ENCODE measurements at places on chromosomes 16 and 17.

DNA sequence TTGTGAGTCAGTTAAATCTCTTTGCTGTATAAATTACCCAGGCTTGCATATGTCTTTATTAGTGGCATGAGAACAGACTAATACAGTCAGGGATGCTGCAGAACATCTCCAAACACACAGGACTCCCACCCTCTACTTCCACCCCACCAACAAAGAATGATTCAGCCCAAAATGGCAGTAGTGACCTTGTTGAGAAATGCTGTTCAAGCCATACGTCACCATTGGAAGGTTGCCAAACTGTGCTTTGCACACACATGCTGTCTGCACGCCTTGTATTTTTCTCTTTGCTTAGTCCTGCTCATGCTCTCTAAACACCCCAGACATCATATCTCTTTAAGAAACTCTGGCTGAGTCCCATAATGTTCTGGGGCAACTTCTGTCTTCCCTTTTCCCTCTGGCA is 589.6 kb downstream of the WWOX start:
- DNase-seq, result peak; percentile 17

GRCh38 chr16:23245268-23245667 is 56.8 kb upstream of the SCNN1B start:
- no peak for DNase-seq

- no peak for DNase-seq
Observed at GRCh38 chr17:78172249-78173051, 4.1 kb downstream of the SYNGR2 start.

- no peak for DNase-seq
Observed at GRCh38 chr16:85309656-85310587, 197.7 kb upstream of the CIBAR2 start.

GRCh38 chr16:50311891-50312501 is 45.6 kb downstream of the ADCY7 start:
- no peak for DNase-seq

- no peak for DNase-seq
Observed at GRCh38 chr16:17301184-17301583, 169.6 kb downstream of the XYLT1 start.

DNA sequence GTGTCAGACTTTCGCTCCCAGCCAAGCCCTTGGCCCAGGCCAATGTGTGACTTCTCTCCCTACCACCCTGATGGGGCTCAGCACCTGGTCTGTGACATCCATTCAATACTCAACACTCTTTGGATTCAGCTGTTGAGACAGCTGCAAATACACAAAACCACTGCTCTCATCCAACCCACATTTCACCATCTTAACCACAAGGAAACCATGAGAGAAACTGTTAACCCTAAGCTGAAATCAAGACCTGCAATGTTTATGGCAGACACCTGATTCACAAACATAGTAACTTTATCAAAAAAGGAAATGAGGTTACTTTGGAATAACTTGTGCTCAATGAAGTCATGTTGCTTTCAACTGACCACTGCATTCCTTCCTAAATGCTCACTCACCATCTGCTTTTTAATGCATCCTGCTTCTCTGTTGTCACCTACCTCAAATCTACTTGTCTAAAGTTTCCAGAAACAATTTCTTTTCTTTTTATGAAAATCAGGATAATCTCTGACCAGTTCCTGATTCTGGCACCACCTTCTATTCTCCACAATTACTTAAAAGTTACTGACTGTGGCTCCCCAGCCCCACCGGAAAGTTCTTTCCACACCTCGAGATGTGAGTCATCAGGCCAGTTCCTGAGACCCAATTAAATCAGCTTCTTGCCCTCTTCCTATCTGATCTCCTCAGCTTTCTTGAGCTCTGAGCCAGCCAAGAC is 88.2 kb downstream of the NOG start:
- no peak for DNase-seq

- DNase-seq, result no peak
Observed at GRCh38 chr16:48246066-48246465, 1.3 kb downstream of the ABCC11 start.

DNA sequence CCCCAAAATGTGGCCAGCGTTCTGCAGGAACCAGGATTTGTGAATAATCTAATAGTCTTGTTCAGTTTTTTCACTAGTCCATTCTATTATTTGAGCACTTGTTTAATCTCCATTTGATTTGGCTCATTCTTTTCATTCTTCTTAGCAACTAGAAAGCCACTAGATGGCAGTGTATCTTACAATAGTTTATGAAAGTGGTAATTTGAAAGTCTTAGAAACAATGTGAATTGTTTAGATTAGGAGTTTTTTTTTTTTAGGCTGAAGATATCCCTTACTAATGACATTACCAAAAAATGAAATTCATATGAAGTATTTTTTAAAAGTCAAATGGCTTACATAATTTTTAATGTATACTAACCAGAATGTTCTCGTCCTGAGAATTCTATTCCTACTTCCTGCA is 6.7 kb downstream of the ERI2 start:
- DNase-seq, result peak; percentile 43

- DNase-seq, result peak; percentile 93
Observed at GRCh38 chr16:4315186-4316107, at the start of gene GLIS2. Gene GLIS2, plus strand, starts transcription at chr16:4316067. Its CDS starts 16,214 bp downstream, at chr16:4332281.

Measured in NCI-H146 (cell line).